Forelimb muscle (tissue), 1 donor: ENCODE measurements at places on chromosomes 2 and 18. TPM values are rescaled to one million over a fixed set of nuclear protein-coding genes. Genes with fewer than 3 reads are reported as not detected.

DNA sequence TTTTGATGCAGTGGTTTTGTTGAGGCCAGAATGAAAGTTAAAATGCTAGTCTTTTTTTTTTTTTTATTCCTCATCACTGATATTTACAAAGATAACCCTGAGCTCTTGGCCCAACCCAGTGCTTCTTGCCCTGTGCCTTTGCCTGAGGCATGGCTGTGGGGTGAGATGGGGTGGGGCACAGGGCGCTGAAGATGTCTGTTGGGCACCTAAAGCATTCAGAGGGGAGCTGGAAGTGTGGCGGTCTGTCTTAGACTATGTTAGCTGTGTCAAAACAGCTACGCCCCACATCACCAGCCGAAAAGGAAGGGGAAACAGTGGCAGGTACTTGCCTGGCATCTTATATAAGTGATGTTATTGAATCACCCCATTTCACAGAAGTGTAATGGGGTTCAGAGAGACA lies 20.7 kb downstream of the TOGARAM2 start:
- DNase-seq, result no peak

GRCh38 chr2:236085647-236086046 lies 82.5 kb downstream of the GBX2 start:
- DNase-seq, result no peak

- DNase-seq, result no peak
Observed at GRCh38 chr18:47930199-47930930, at the start of gene SMAD2. Gene SMAD2, minus strand, starts transcription at chr18:47930659. Its CDS starts 33,903 bp downstream, at chr18:47896756.

DNA sequence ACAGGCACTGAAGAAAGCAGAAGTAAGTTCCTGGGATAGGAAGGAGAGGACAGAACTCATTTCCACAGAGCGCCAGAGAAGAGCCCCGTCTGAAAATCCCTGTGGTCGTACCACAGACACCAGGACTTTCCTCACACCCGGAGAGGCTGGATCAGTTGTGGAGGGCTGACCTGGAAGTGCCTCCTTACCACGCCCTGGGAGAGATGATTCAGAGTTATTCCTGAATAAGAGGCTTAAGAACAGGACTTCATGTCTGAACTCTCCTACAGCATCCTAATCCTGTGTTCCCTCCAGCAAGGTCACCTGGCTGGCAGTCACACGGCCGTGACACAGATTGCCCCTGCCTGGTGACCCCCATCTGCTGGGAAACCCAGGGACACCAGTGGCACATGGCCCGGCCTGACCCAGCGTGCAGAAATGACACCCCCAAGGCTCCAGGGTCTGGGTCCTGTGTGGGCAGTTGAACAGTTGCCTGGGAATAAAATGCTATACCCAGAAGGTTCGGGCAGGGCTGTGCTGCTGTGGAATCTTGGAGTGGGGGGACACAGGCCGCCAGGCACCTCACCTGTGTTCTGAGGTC lies 105.9 kb downstream of the PXDN start:
- no peak for DNase-seq

DNA sequence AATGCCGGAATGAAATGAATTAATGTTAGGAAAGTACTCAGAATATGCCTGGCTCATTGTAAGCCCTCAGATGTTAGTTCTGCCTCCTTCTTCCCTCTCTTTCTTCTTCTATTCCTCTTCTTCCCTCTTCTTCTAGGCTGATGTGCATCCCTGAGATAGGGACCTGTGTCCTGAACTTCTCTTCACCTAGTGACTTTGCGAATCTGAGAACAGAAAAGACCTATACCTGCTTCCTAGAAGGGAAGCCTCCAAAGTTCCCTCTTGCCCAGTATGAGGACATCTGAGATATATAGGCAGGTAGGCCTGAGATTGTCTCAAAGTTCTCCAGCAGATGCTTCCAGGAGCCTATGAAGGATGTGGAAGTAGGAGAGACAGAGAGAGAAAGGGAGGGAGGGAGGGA lies 8.1 kb upstream of the CYP27A1 start:
- DNase-seq, result no peak

- DNase-seq, result peak; percentile 13
Observed at GRCh38 chr2:228048838-228049490, 132.5 kb downstream of the SPHKAP start.

GRCh38 chr2:181895818-181896217 lies 4.3 kb downstream of the ITPRID2 start:
- no peak for DNase-seq

FNDC4 gene
- 7.5 TPM for polyA plus RNA-seq
